ENCODE measurements at places on chromosomes 6 and 20.

DNA sequence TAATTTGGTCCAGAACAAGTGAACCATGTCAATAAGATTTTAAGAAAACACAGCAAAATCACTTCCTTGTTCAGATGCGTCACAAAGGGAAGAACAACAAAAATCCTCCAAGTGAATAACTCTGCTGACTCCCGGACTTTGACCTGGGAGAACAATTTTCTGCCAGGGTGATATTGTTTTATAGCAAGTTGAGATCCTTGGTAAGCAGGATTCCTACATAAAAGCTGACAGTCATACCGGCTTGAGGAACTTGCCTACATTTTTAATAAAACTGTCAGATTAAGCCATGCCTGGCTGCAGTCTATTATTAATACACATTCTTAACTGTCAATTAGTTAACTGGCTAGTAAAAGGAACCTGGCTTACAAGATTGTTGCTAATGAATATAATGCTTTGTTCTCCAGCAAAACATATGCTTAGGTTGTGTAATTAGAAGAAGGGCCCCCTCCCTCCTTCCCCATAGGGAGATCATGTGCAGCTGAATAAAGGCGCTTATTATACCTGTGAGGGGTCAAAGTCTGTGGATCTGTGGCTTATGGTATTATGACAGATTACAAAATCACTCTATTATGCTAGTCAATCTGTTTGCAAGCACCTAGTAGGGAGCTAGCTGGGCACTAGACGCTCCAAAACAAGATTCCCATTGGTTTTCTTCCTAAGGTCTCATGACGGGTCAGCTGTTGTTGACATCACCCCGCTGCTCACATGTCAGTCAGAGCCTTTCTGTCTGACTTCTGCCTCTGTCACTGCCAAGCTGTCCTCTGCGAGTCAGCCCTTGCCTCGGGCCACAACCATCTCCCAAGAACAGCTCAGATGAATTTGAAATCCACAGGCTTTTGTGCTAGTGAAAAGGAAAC, 44.6 kb upstream of the SEC63 start:
- no peak for DNase-seq

- no peak for DNase-seq
Observed at GRCh38 chr6:35360349-35361138, 18.2 kb downstream of the PPARD start.

DNA sequence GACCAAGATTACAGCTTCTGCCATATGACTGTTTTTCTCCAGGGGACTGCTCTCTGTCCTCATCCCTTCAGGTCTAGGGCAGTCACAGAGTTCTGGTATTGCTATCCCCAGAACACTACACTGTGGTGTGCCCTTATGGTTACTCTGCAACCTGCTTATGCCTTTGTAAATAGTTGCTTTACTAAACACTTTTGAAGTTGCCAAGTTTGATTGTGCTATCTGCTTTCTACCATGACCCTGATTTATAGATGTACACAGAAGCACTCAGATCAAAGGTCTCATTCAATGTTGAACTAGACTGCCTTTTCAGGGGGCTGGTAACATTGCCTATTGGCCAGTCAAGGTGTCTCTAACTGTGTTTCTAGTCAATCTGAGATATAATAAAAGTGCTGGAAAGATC, 794.7 kb downstream of the DHX35 start:
- DNase-seq, result no peak

GRCh38 chr6:12636336-12636735, 80.2 kb upstream of the PHACTR1 start:
- DNase-seq, result no peak

DNA sequence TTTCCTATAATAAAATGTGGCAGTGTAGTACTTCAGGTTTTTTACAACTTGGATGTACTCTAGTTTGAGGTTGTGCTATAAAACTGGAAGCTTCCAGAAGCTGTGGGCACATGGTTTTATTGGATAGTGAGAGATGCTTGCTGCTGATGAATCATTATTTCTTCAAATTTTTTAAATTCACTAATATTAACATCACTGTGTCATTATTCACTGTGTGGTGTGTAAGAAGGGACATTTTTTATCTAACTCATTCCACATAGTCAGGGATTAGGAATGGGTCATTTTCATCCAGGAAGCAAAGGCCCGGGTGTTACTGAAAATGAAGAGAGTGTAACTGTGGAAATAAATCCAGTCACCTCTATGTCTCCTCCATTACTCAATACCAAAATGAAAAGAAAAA, 421.0 kb downstream of the TENT5A start:
- no peak for DNase-seq

DNA sequence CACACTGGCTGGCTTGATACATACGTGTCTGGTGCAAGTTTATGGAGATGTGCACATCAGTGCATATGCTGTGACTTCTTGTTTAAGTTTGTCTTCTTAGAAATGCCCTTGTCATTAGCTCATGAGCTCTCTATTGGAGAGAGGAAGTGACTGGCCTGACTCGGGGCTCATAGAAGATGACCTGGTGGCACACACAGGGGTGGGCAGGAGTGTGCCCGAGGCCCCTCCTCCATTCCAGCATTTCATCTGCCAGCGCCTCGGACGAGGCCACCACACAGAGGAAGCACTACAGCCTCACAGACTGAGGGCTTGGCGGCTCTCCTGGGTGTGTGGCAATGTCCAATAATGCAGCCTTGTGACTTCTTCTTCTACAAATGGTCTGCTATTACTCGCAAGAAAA, 109.7 kb downstream of the FAM120B start:
- DNase-seq, result no peak

DNA sequence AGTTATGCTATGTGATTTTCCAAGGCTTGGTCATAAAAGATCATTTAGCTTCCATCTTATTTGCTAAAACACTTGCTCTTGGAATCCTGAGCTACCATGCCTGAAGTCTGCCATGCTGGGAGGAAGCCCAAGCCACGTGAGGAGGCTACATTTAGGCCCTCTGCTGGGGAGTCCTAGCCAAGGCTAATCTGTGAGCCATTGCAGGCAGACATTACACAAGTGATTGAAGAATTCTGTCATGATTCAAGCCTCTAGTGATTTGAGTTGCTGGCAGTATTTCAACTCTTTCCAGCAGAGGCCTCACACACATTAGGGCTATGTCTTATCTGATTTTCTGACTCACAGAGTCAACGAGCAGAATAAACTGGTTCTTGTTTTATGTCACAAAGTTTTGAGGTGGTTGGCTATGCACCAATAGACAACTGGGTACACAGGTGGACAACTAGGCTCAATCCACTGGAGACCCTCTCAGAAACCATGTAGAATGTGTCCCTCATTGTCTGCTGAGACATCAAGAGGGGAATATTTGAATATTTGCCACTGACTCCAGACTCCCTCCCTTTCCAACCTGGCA, 227.2 kb upstream of the SULF2 start:
- DNase-seq, result no peak

DNA sequence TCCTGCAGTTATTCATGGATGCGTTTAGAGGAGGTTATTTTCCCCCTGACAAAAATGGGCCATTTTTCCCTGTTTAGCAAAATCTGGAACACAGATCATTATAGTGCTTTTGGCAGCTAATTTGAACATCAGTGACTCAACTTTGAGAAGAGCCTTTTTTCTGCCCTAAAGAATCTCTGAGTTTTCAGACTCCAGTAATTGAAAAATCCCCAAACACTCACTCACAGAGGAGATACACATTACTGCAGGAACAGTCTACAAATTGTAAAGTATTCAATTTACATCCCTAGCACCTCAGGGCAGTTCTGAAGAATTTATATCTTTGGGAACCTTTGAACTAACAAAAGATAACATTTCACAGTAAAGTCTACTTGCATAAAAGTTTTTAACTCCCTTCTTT, 966.6 kb upstream of the SLC35B3 start:
- DNase-seq, result no peak

DNA sequence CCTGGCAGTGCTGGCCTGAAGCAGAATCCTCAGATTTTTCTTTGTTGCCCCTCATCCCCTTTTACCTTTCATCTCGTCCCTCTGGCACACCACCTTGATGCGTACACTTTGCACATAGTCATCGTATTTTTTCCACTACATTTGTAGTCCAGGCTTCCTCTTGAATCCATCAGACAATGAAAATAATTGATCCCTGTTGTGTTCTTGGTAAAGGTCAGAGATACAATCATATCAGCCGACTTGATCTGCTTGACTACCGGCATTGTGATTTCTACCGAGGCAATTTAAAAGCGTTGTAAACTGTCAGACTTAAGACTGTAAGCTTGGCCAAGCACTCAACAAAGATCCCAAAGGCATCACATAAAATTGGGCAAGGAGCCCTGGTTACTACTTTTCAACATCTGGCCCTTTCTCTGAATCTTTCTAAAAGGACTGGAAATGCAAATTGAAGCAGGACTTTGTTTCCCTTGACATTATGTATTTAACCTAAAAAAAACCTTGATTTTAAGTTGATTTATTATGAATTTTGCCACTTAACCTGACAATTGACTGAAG, 512.6 kb downstream of the LMBRD1 start:
- DNase-seq, result no peak

DNA sequence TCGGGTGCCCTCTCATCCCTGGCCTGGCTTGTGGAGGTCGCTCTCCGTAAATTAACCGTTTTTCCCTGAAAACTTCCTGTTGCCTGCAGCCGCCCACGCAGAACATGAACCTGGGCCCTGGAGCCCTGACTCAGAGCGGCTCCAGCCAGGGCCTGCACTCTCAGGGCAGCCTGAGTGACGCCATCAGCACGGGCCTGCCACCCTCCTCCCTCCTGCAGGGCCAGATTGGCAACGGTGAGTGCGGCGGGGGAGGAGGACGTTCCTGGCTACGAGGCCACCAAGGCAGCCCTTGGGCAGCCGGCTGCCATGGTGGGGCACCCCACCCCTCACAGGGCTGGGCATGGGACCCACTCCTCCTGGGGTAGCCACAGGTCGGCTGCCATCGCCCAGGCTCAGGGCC, 17.8 kb downstream of the SS18L1 start:
- no peak for DNase-seq

DNA sequence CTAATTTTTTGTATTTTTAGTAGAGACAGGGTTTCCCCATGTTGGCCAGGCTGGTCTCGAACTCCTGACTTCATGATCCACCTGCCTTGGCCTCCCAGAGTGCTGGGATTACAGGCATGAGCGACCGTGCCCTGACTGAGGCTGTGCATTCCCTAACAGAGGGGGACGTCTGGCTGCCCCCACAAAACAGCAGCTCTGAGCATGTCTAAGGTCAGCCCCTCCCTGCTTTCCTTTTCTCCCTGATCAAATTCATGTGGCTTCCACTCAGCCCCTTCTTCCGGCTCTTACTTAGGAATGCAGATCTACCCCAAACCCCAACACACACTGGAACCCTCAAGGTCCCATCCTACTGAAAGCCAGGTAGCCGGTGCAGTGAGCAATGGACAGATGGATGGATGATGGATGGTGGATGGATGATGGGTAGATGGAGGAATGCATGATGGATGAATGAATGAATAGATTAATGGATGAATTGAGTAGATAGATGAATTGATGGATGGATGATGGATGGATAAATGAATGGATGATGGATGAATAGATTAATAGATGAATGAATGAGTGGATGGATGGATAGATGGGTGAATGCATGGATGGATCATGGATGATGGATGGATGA, 91.5 kb upstream of the BHLHE23 start:
- DNase-seq, result no peak

Measured in stimulated activated CD4-positive, alpha-beta T cell treated with anti-CD3 and anti-CD28 coated beads, Interleukin-1b, Interleukin-23, amount 100 ng/mL, for 48 hours (primary cell).